Suppressor macrophage treated with lipopolysaccharide for 4 hours (primary cell): ENCODE measurements at places on chromosomes 3 and 15.

- DNase-seq: no peak
Observed at GRCh38 chr3:108047987-108048386, 42.8 kb downstream of the CD47 start.

GRCh38 chr3:94778814-94779494, 716.1 kb downstream of the NSUN3 start:
- no peak for DNase-seq

- DNase-seq: peak; percentile 90
Observed at GRCh38 chr15:81265944-81266775, 57.8 kb downstream of the STARD5 start.

- DNase-seq: no peak
Observed at GRCh38 chr3:82078246-82078645, 316.8 kb upstream of the GBE1 start.

- DNase-seq: peak; percentile 57
Observed at GRCh38 chr3:32120471-32120870, 14.1 kb downstream of the GPD1L start.

DNA sequence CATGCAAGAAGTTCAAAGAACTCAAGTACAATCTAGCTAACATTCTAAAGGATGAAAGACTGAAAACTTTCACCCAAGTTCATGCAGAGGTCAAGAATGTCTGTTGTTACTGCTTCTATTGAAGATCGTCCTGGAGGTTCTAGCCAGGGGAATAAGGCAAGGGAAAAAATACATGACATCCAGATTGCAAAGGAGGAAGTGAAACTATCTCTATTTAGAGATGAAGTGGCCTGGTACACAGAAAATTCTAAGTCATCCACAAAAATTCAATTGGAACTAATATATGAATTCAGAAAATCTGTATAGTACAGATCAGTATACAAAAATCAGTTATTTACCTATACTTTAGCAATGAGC, 693.0 kb downstream of the NR2F2 start:
- no peak for DNase-seq

GRCh38 chr3:51974963-51975851, at the start of gene ABHD14A:
ABHD14A (plus strand) TSS chr3:51975064; CDS start chr3:51975136, 72 bp downstream.
- DNase-seq: peak; percentile 84

- DNase-seq: no peak
Observed at GRCh38 chr3:79012946-79013362, 754.8 kb downstream of the ROBO1 start.

- DNase-seq: peak; percentile 6
Observed at GRCh38 chr15:68843425-68844311, 23.0 kb upstream of the ANP32A start.

DNA sequence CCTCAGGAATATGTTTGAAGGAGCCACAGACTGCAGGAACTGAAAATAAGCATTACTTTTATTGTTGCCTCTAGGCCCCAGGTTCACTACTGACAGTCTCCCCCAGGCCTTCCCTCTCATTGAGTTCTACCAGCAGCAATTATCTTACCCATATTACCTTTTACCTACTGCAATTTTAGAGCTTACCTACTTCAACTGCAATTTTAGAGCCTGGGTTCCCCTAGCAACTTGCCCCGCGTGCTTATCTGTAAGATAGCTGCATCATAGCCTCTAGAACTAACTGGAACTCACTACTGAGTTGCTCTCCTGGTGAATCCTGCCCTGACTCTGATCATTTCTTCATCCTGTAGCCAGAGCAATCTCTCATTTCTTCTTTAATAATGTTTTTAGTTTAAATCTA, 29.2 kb upstream of the WWTR1 start:
- no peak for DNase-seq

DNA sequence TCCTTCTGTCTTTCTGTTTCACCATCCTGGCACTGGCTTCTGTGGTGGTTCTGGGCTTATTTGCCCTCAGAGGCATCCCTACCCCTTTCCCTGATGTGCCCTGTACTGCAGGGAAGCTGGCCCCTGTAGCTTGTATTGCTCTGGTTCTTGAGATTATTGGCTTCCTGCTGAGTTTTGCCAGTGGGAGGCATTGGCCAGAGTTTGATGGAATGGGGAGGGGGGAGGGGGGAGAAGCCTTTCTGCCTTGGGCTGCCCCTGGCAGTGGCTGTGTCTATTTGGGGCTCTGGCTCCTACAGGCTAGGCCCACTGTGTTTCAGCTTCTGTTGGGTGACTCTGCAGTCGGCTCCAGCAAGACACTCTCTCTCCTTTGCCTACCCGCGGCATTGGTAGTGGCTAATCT, 41.6 kb upstream of the SEMA6D start:
- DNase-seq: no peak

DNA sequence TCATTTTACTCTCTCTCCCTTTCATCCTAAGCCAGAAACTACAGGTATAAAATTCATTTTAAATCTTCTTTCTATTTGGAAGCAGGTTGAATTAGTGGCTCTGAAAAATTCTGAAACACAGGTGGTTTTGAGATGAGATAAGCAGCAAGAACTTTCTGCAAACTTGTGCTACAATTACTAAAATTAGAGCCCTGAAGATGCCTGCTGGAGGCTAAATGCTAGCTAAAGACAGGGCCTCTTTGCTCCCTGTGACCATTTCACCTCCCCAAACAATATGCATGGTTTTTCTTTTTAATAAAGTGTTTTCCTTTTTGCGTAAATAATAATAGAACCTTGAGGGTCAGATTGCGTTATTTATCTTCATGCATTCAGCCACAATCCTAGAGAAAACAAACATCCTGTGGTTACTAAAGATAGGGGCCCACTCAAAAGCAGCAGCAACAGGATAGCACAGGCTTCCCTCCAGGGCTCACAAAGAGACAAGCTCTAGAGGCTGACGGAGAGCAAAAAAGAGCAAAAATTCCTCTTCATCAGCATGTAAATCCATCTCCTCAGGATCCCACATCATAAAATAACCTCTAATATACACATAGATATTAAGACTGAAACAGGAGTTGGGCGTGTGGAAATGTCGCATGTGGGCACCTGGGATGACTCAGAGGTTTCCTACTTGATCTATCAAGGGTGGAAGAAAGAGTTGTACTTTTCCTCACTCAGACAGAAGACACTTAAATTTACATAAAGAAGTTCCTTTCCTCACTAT, 26.5 kb upstream of the CP start:
- no peak for DNase-seq
